AG08395 (cell line): ENCODE measurements at places on chromosomes 4 and X.

- DNase-seq, result no peak
These were observed 2.2 kb upstream of the PLXNB3 start for GRCh38 chrX:153761863-153762262.

DNA sequence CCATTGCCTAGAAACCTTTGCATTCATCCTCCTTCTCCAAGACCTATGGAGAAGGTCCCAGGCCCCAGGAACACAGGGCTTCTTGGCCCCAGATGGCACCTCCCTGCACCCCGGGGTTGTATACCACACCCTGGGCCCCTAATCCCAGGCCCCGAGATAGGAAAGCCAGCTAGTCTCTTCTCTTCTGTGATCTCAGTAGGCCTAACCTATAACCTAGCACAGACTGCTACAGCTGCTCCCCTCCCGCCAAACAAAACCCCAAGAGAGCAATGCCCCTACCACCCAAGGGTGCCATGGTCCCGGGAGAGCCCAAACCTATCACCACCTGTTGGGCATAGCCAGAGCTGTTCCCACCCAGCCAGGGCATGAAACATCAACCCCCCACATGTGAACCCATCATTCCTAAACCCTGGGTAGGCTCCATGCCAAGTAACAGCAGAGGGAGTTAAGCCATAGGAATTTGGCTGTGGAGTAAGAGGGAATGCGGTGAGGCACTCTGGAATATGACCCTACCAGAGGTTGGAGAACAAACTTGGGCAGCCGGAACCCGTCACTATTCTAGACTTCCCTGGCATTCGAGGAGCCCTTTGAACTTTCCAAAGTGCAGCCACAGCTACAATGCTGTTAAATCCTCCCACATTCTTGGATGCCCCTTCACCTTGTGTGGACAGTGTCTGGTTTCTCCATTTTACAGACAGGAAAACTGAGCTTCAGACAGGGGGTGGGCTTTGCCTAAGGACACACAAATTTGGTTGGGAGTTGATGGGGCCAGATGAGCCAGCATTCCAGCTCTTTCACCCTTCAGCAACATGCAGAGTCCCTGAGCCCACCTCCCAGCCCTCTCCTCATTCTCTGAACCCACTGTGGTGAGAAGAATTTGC is 10.9 kb upstream of the SASH3 start:
- no peak for DNase-seq

GRCh38 chrX:70454441-70455365 is 10.1 kb downstream of the DLG3 start:
- no peak for DNase-seq

GRCh38 chrX:13750812-13751211 is 16.3 kb downstream of the OFD1 start:
- no peak for DNase-seq

DNA sequence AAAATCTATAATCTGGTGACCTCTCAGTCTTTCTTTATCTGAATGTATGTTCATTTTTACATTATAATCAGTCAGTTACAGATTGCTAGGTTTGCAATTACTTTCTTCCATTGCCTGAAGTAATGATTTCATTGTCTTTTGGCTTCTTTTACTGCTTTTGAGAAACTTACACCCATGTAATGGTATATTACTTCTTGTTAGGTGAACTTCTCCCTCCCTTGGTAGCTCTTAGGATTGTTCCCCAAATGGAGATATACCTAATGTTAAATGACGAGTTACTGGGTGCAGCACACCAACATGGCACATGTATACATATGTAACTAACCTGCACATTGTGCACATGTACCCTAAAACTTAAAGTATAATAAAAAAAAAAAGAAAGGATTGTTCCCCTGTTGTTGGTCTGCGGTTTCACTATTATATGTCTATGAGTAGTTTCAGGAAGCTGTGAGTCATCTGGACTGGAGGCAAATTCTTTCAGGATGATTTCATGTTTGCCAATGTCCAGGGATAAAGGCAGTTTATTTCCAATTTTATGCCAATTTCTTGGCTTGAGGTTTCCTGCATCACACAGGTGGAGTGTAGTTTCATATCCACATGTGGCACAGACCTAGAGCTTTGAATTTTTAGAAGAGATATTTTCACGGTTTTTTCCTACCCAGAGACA is 21.8 kb downstream of the SPANXC start:
- DNase-seq, result peak; percentile 59

DNA sequence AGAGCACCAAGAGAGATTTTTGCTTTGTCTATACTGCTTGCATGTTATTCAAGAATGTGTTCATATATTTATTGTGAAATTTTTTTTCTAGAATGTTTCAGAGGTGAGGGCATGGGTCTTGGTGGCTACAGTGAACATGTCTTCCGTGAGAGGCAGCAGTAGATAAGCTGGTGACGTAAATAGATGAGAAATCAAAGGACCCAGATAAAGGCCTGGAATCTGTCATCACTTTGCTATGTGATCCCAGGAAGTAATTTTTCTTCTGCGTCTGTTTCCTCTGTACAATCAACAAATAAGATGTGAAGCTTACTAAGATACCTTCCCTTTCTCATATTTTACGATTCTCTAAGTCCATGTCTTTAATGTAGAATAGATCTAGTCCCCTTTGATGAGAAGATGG is 129.1 kb downstream of the COL4A6 start:
- no peak for DNase-seq

- DNase-seq, result no peak
These were observed 48.0 kb upstream of the NDST3 start for GRCh38 chr4:117986321-117986720.

DNA sequence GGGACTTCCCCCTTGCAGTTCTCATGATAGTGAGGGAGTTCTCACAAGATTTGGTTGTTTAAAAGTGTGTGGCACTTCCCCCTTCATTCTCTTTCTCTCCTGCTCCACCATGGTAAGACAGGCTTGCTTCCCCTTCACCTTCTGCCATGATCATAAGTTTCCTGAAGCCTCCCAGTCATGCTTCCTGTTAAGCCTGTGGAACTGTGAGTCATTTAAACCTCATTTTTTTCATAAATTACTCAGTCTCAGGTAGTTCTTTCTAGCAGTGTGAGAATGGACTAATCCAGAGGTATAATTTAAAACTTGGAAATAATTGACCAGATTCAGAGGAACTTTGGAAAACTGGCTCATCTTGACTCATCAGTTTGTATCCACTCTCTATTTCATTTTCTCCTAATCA is 129.0 kb downstream of the TMEM47 start:
- DNase-seq, result no peak

GRCh38 chr4:55407119-55407518 is 11.4 kb downstream of the TMEM165 start:
- no peak for DNase-seq

DNA sequence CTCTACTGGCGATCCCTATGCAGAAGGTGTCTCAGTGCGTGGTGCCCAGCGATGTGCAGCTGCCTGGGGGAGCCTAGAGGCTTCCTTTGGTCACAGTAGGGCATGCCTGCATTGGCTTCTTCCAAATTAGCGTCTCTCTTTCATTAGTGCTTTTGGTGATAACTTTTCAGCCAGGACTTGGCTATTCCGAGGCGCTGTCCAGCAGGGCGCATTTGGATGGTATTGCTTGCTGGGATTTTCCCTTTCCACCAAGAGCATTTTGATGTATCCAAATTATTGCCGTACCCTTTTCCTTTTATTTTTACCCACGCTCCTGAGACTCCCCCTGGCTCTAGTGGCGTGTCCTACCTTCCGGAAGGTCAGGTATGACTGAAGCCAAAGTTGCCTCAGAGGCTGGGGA is 101.4 kb downstream of the SORCS2 start:
- DNase-seq, result no peak

- no peak for DNase-seq
These were observed 102.5 kb downstream of the AMMECR1 start for GRCh38 chrX:110215411-110215810.

DNA sequence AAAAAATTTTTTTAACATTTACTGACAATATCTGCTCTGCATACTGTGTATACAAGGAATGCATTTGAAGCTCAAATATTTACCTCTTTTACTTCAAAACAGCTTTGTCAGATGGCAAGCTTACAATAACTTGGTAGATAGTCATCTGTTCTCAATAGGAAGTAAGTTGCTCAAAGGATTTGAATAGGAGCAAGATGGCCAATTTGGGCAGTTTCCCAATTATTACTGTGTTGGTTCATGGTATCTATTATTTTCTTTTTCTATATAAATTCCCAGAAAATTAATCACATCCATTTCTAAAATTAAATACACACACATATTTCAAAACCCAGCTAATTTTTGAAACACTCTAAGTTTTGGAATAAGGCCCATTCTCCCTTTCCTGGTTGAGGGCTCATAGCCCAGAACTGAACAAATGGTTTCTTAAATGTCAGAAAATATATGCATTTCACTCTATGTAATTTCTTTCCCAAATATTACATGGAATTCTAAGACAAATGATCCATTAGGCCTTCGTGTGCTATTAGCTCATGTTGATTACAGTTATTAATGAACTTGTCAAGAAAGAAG is 60.2 kb upstream of the BLTP1 start:
- DNase-seq, result no peak
